ENCODE measurements at places on chromosomes 1 and 21.

DNA sequence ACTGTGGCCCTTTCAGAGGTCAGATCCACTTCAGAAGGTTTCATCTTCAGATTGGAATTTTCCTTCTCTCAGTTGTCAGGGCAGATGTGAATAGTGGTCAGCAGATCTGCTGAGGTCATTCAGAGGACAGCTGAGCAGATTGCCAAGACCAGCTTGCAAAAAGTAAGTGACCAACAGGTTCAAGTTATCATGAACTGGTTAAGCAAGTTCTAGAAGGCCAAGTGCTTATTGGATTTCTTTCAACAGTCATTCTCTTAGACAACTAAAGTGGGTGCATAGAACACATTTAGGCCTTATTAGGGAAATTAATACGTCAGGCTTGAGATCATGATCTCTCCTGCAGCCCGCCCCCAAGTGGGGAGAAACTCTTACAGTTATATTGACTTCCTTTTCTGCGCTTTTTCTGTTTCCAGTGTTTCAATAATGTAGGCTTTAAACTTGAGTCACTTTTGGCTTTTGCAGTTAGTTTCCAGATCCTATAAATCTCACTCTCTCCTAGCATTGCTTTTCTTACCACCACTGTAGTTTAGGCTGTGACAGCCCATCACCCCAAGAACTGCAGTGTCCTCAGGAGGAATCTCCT is 96.4 kb downstream of the C1orf21 start:
- DNase-seq = peak; percentile 78

DNA sequence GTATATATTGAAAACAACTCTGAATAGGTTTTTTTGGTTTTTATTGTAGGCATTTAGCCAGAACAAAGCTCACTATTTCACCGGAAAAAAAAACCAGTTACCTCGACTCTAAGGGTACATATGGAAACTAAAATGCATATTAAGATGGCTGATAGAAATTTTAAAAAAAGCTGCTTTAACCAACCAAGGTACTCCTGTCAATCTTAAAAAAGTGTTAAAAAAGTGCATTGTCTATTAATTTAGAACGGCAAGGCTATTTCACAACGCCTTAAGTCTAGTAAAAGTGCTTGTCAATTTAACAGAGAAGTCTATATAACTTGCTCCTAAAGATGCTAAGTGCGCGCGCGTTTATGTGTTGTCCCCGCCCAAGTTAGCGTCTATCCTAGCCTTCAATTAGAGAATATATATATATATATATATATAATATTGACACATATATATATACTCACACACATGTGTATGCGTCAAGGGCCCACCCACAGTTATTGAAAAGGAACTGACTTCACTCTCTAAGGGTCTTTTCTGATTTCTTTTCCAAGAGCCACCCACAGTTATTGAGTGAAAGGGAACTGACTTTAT is 934 bp downstream of the ASPM start:
- no peak for DNase-seq

- no peak for DNase-seq
Observed at GRCh38 chr1:228866468-228866867, 131.2 kb downstream of the RHOU start.

- DNase-seq = peak; percentile 64
Observed at GRCh38 chr1:152185544-152186391, 26.7 kb upstream of the RPTN start.

DNA sequence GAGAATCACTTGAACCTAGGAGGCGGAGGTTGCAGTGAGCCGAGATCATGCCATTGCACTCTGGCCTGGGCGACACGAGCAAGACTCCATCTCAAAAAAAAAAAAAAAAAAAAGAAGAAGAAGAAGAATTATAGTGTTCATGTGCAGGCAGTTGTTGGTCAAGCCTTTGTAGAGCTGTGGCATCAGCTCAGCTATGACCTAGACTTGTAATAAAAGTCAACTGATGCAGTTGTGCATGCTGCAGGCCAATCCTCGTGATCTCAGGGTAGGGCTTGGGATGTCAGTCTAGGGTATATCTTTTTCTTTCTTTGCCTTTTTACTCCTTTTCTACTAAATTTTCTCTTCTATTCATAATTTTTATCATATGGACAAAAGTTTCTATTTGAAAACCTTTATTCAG is 76.2 kb downstream of the C1orf21 start:
- DNase-seq = no peak

DNA sequence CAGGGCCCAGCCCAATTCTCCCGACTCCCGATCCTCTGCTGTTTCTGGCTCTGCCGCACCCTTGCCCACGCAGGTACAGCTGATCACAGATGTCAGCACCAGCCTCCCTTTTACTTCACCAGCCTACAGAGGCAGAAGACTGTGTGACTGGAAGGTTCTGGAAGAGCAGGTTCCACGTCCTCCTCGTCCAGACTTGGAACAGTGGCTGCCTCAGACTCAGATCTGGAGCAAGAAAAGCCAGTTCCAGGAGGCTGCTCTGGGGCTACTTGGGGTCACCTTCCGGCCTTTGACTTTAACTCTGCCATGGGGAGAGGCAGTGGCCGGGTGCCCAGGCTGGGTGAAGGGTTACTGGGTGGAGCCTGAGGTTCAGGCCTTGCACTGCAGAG is 16.1 kb upstream of the KLHDC7A start:
- no peak for DNase-seq

- no peak for DNase-seq
Observed at GRCh38 chr1:116886291-116886878, 23.3 kb upstream of the PTGFRN start.

GRCh38 chr1:227893300-227893948 is 54.3 kb downstream of the WNT9A start:
- DNase-seq = no peak

DNA sequence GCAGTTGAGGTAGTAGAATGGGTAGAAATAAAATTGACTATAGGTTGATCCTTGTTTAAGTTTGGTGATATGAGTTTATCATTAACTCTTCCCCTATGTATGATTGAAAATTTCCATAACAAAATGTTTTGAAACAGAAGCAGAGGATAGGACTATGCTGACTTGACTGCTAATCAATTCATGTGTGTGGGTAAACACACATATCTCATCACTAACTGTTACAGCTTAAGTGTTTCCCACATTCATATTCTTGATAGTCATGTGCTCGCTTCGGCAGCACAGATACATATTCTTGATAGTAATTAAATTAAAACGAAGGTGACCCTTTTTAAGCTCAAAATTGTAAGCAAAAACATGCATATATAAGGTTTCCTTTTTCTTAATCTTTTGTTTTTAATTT is 68.2 kb upstream of the SAMSN1 start:
- DNase-seq = no peak

DNA sequence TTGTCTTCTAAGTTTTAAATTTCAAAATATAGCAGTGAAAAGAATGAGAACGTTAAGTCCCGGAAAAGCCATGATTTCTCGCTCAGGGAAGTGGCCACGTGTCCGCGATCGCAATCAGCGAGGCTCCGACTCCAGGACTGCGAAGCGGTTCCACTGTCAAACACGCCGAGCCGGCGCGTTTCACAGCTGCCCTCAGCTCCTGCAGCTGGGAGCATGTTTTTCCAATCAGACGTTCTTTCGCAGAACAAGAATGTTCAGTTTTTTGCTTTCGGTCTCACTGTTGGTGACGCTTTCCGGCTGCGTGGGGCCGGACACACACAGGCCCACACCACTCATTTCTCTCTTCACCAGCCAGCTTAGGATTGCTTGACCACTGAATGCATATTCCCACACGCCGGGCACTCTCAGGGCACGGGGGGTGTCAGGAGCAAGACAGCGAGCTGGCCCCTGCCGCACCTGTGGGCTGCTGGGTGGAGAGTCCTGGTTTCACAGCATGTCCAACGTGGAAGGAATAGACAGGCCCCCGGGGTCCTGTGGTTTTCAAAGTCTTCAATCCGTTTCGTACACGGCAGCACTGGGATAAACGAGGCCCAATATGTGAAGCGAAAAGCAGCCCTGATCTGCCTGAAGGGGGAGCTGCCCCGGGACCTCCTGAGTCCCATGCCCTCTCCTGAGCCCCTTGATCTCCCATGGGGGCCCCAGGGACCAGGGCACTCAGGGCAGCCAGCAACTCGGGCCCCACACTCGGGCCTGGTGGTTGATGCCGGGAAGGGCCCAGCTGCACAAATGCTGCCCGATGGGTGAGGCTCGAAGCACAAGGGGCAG is 47.3 kb upstream of the COL18A1 start:
- DNase-seq = no peak

- no peak for DNase-seq
Observed at GRCh38 chr1:223250632-223251015, 107.6 kb upstream of the TLR5 start.

- DNase-seq = no peak
Observed at GRCh38 chr1:24805534-24806301, 60.5 kb downstream of the CLIC4 start.
